ENCODE measurements at places on chromosomes 2 and 18. TPM values are rescaled to one million over a fixed set of nuclear protein-coding genes. Genes with fewer than 3 reads are reported as not detected.

DNA sequence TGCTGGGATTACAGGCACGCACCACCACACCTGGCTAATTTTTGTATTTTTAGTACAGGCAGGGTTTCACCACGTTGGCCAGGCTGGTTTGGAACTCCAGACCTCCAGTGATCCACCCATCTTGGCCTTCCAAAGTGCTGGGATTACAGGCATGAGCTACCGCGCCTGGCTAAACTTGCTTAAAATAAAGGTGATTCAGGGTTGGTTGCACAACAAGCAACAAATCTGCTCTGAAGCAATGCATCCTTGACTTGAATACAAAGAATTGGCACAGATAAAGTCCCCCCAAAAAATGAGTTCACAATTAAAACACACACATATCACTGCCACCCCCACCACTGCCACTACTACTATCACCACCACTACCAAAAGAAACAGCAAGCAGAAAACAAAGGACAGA lies 34.9 kb downstream of the CCDC88A start:
- no peak for DNase-seq

DNA sequence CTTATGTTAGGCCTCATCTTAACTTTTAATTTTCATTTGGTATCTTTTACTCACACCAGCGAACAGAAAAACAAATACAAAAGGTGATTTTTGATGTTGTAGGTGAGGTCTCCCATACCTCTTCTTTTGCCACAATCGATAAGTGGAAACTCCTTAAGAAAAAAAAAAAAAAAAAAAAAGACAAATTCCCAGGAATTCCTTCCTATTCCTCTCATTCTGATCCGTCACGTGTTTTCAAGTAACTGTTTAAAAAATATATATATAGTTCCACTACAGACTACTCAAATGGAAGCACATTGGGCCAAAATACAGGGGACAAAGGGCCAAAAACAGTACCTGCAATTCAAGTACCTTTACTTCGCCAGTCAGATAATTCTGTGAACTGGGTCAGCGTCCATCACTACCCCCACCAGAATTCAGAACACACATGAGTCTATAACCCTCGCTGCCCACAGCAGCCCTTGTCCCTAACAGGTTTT lies 16.5 kb downstream of the NMUR1 start:
- no peak for DNase-seq

- no peak for DNase-seq
Measured at GRCh38 chr2:3430172-3430571, 50.7 kb downstream of the TRAPPC12 start.

DNA sequence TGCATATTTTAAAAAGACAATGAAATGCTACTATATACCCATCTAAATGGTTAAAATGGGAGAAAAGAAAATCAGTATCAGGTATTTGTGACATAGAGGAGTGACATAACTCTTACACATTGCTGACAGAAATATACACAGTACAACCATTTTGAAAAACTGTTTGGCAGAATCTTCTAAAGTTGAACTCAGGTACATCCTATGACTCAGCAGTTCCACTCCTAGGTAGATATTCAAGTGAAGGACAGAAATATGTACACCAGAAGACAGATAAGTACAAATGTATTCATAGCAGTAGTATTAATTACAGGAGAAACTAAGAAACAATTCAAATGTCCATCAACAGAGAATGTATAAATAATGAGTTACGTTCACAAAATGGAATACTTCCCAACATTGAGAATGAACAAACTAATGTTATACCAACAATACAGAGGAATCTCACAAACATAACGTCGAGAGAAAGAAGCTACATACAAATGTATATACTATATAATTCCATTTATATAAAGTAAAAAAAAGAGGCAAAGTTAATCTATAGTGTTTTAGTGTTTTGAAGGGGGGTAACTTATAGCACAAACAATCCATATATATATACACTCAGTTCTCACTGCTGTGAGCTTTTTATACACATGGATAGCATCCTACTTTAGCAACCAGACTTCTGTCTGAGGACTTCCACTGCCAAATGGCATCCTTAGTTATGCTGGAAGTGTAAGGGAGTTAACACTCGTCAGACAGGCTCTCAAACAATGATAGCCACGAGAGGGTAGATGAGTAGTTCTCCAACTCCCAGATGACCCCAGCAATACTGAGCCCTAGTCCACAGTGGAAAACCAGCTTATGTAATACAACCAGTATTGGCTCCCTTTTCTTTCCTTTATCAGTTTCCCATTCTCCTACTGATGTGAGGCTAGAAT lies 172.5 kb downstream of the NBAS start:
- DNase-seq, result no peak

DNA sequence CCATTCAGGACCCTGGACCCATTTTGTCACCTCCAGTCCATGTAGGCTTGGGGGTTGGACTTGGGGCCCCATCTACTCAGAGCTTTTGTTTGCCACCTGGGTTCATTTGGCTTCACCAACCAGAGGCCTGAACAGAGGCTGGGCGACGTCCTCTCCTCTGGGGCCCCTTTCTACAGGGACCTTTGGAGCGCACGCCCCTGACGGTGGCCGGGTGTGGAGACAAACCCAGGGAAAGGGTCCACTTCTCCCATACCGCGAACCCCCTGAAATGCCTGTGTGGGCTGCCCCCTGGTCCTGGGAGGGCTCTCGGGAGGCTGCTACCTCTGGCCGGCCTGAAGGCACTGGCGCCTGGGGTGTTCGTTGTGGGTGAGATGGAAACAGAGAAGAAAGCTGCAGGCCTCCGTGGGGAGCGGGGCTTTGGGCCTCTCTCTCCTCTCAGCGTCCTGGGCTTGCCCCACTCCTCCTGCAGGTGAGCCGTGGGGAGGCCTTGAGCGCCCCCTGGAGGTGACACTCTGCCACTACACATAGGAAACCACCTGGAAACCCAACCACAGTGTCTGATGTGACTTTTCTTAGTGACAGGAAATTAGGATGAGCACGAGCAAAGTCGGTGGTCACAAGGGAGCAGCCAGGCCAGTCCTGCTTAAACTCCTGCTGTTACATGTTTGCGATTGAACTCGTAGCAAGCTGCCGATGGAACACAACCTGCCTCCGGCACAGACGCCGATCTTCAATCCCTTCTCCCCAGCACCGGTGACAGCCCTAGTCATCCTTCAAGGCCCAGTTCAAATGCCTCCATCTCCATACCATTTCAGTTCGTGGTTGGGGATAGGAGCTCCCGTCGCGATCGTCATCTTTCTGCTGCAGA lies 12.0 kb upstream of the NTSR2 start:
- no peak for DNase-seq

- peak; percentile 34 for DNase-seq
Measured at GRCh38 chr2:235949567-235950472, 218.4 kb downstream of the GBX2 start.

DNA sequence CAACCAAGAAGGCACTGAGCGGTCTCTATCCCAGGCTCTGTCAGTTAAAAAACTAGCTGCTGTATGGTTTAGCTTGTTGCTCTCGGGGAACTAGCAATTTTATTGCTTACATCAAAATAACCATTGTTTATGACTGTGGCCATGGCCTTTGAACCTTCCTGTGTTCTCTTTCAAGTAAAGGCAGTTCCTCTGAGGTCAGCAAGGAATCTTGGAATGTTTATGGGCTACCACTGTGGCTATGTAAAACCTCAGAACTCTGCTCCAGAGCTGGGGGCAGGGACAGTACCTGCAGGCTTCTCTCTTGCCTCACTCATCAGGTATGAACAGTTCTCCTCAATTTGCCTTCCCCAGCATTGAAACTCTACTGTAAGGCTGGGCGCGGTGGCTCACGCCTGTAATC lies 416.0 kb upstream of the NETO1 start:
- DNase-seq, result no peak

- no peak for DNase-seq
Measured at GRCh38 chr2:31031132-31031706, 107.0 kb downstream of the GALNT14 start.

DNA sequence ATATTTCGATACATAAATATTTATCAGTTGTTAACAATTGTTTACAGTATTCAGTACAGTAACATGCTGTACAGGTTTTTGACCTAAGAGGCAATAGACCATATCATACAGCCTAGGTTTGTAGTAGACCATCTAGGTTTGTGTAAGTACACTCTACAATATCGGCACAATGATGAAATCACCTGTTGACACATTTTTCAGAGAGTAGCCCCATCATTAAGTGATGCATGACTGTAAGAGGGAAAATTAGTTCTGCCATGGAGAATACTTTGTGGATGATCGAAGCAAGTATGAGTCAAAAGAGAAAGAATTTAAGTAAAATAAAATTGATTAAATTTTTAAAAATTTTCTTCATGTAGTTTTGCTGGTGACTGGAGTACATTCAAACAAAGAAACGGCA lies 32.6 kb downstream of the VIT start:
- no peak for DNase-seq

- DNase-seq, result no peak
Measured at GRCh38 chr18:3748086-3748485, 298.1 kb downstream of the TGIF1 start.

DNA sequence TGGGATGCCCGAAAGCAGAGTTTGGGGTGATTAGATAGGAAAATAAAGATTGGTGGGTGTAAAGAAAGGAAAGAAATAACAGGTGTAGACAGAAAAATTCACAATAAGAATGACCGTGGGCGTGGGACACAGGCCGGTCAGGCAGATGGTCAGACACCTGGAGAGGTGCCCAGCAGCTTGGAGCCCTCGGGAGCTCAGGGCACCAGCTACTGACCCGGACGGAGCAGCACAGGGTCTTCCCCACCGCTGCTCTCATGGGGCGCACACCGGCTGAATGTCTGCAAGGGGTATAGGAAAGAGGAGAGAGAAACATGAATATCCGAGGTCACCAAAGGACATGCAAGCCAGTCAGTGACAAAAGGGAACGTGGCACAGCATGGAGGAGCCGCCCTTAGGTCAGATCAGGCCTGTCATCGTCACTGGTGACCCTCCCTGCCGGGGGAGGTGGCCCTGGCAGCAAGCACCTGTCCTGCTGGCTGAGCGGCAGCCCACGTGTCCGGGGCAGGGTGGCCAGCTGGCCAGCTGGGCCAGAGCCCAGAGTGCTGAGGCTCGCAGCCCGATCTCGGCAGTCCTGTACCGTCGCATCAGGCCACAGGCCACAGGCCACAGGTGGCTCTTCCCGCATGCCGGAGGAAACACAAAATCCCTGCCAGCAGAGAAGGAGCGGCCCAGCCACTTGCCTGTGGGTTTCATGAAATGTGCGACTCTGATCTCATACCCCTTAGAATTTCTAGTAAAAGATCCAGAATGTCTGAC lies 112.0 kb upstream of the NDUFV2 start:
- no peak for DNase-seq

- DNase-seq, result no peak
Measured at GRCh38 chr2:114754907-114755563, 312.6 kb downstream of the DPP10 start.

DNA sequence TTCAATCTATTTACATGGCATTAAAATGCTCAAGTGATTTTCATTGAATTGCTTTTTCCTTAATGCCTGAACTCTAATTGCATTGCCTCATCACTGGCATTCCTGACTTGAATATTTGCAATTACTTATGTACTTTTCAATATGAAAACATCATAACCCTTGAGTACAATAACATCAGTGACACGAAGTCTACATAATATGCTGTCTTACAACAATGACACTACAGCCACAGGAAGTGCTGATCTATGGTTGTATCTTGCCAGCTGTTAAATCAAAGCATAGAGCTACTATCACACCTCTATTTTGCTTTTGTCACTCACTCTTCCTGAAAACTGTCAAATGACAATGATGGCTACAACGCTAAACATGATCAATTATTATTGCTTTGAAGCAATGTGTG lies 156.9 kb downstream of the CCDC102B start:
- DNase-seq, result no peak

GRCh38 chr2:134721596-134721995 lies 2.8 kb upstream of the TMEM163 start:
- no peak for DNase-seq

- DNase-seq, result no peak
Measured at GRCh38 chr2:38130876-38131275, 54.9 kb upstream of the CYP1B1 start.

DNA sequence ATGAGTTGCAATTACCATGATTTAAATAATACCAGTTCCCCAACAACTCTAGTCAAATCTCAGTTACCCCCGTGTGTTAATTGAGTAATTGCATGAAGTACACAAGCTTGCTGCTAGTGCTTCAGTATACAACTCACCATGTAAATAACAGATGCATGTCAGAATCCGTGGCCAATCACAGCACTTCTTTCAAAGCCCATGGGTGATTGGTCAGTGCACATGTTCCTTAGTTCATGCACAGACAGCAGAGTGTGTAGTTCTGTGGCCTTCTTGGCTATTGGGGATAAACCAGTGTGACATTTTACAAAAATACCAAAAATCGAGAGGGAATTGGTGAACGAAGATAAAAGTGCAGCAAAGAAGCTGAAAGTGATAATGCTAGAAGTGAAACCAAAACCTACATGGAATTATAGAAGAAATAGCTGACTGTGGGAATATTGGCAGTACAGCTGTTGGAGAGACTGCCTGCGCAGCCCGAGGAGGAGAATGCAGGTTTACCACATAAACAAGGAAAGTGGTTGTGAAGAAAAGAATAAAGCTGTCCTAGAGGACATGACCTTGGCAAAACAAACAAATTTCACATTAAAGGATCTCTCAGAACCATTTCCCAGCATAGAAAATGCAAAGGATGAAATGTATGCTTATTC lies 59.4 kb downstream of the NEDD4L start:
- DNase-seq, result no peak

DNA sequence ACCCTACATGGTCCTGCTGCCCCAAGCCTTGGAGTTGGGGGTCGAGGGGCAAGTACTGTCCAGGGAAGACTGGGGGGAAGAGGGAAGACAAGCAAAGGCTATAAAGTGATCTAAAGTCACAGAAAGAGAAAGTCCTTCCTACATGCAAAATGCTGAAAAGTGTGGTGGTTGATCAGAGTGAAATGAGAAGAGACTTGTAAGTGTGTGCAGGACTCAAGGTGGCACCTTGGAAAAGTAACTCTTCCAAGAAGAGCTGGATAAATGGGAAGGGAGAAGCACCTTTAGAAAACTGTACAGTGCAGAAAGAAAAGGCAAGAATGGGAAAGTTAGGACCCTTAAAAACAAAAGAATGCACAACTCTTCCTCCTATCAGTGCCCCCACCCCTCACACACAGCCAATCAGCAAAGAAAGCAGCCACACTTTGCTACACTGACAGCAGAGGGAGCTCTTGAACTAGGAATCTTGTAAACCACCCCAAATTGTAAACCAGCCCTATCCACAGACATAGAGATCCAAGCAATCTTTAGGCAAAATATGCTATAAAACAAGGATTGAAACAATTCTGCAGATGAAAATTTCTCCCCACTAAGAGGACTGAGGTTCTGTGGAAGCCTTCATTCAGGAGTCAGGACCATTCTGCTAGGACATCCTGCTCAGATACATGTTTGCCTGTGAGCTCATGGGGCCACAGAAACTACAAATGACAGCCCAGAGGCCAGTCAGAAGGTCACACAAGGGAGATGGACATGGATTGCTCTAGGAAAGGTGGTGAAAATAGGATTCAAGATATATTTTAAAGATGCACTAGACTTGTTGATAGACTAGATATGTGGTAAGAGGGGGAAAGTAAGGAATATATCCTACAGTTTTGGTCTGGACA lies 146.4 kb downstream of the FTCDNL1 start:
- DNase-seq, result no peak

- DNase-seq, result no peak
Measured at GRCh38 chr2:162890690-162891311, 52.2 kb upstream of the KCNH7 start.

GRCh38 chr2:18169121-18169892 lies 290.8 kb downstream of the KCNS3 start:
- no peak for DNase-seq

The VWA3B gene
- 0.36 TPM for total RNA-seq

The RESP18 gene
- total RNA-seq, result not detected
